ENCODE measurements at places on chromosomes 2 and 18.
A peak's percentile ranks its signal among the peaks of the same experiment; 100 is the strongest.

GRCh38 chr18:54392543-54393023 lies 34.9 kb downstream of the C18orf54 start:
- no peak overlapping the region for H3K27ac ChIP-seq
- H3K36me3 ChIP-seq, result no peaks in the 10 kb centered on the region
- no peak overlapping the region for H3K4me3 ChIP-seq
- no peaks in the 10 kb centered on the region for H3K27me3 ChIP-seq
- DNase-seq, result no peak

- peaks cover 17% of the 10 kb centered on the region for H3K4me1 ChIP-seq
- H3K27ac ChIP-seq, result no peak overlapping the region
- no peaks in the 10 kb centered on the region for H3K27me3 ChIP-seq
- H3K4me3 ChIP-seq, result no peak overlapping the region
- no peaks in the 10 kb centered on the region for H3K36me3 ChIP-seq
Observed at GRCh38 chr18:35578936-35579335, 2.6 kb upstream of the GALNT1 start.

DNA sequence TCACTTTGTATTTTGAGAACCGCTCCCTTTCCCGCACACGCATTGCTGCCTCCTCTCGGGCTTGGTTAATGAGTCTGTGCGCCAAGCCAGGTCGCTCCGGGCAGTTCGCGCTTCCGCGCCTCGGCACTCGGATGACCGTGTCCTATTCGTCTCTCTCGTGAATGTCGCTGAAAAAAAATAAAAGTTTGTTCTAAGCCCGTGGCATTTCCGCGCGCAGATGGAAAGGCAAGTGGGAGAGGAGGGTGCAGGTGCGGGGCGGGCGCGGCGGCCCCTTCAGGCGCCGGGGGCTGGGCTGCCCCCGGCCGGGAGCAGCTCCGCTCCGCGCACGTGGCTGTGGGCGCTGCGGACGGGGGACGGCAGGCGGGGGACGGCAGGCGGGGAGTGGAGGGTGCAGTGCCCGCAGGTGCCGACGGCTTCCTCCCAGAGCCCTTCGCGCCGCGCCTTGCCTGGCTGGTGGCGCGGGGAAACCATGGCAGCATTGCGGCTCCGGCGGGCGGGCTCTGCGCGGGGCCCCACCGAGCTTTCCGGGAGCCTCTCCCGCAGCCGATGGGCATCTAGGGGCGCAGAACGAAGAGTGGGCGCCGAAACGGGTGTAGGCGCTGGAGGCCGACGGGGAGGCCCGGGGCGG lies 159.6 kb upstream of the SIX2 start:
- H3K4me1 ChIP-seq, result no peaks in the 10 kb centered on the region
- no peak overlapping the region for H3K27ac ChIP-seq
- H3K27me3 ChIP-seq, result peaks cover 36% of the 10 kb centered on the region
- H3K4me3 ChIP-seq, result peak overlapping the region; percentile 44

DNA sequence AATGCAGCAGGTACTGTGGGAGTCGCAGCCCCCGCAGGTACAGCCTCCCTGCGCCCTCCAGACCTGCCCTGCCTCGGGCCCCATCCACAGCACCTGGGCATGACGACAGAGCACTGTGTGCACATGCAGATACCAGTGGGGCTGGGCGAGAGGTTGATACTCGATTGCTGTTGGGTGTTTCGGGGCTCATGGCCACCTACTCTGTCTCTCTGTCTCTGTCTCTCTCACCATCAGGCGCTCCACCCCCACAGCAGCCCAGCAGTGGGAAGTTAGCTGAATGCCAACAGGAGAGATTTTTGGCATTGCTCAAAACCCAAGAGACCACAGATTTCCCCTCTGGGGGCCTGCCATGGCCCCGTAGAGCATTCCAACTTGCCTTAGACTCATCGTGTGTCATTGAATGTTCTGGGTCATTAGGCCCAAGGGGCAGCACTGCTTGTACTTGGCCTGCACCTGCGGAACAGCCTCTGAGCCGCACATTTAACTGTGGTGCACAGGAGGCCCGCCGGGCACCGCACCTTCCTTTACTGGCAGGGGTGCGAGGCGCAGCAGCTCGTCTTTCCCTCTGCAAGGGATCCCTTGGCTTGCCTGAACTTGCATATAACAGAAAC lies 18.8 kb downstream of the KCNIP3 start:
- no peaks in the 10 kb centered on the region for H3K27me3 ChIP-seq
- no peak for DNase-seq
- H3K27ac ChIP-seq, result no peak overlapping the region
- H3K4me3 ChIP-seq, result no peak overlapping the region

- no peak overlapping the region for H3K27ac ChIP-seq
- H3K36me3 ChIP-seq, result no peaks in the 10 kb centered on the region
Observed at GRCh38 chr2:148044322-148044721, 23.4 kb downstream of the MBD5 start.

DNA sequence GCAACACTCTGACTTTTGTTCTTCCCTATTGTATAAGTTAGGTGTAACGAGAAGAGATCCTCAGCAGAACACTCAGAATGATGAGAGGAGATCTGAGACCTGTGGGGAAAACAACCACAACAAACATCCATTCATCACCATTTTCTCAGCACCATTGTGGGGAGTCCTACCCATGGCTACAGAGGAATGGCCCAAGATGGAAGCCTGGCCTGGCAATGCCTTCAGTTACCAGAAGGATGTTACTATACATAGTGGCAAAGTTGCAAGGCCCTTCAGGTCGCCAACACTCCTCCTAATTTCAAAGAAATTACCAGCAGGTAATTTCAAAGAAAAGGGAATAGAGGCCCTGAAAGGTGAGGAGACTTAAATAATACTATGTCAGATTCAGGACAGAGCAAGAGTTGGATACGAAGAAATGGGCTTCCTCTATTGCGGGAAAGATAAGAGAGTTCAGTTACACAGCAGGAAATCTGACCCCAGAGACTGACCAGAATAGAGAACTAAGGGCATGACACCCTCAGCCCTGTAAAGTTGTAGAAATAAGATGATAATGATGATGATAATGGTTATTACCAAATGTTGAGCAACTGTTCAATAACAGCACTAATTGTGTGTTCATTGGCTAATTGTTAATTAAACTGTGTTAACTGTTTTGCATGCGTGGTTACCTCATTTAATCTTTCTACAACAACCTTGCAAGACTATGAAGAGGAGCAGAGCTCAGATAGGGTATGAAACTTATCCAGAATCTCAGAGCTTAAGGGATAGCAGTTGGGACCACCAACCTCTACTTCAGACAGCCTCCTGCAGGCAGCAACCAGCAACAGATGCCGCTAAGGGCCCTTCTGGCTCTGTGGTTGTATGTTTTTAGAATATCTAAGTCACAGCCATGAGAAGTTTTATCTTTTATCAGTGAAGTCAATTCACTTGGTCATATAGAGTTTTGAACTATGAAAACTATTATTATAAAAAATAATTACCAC lies 37.5 kb downstream of the DHRS9 start:
- no peaks in the 10 kb centered on the region for H3K27me3 ChIP-seq
- no peaks in the 10 kb centered on the region for H3K4me1 ChIP-seq
- H3K27ac ChIP-seq, result no peak overlapping the region
- no peaks in the 10 kb centered on the region for H3K36me3 ChIP-seq
- DNase-seq, result no peak
- H3K4me3 ChIP-seq, result no peak overlapping the region

GRCh38 chr2:232368311-232368731 lies 10.2 kb upstream of the ALPP start:
- H3K36me3 ChIP-seq, result no peaks in the 10 kb centered on the region
- H3K27ac ChIP-seq, result no peak overlapping the region
- H3K4me1 ChIP-seq, result no peaks in the 10 kb centered on the region
- DNase-seq, result peak; percentile 53
- peaks cover 4% of the 10 kb centered on the region for H3K27me3 ChIP-seq
- no peak overlapping the region for H3K4me3 ChIP-seq

DNA sequence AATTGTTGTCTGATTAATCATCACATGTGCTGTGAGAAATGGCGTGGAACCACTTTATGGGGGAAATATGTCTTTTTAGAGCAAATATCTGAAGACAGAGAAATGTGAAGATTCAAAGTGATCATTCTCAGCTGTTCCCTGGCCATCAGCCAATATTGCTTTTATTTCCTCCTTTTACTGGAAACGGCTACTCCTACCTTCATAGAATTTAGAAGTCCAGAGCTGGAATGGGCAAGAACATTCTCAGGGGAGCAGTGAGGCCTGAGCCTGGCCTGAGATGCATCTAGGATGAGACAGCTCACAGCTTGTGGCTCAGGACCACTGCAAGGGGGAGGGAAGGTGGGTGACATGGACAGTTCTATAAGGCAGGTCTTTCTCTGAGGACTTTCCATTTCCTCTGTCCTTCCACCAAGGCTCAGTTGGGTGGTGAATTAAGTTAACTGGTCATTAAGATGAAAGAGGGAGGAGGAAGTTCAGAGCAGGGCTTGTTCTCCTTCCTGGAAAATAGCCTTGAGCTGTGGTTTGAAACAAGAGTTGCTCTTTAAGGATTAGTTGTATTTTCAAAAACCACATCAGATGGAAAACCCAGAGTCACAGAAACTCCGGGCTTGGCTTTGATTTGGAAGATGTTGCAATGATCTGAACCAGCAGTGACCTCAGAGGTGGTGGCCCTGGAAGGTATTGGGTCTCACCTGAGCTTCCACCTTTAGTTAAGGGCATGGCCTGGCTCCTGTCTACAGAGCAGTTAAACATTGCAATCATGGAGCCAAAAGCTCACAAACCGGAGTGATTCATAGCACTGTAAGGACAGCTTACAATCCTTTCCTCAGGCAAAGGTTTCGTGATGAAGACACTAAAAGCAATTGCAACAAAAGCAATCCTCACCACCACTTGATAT lies 144.3 kb downstream of the VAPA start:
- H3K27ac ChIP-seq, result peak overlapping the region; percentile 45
- no peak for DNase-seq
- no peaks in the 10 kb centered on the region for H3K4me1 ChIP-seq

DNA sequence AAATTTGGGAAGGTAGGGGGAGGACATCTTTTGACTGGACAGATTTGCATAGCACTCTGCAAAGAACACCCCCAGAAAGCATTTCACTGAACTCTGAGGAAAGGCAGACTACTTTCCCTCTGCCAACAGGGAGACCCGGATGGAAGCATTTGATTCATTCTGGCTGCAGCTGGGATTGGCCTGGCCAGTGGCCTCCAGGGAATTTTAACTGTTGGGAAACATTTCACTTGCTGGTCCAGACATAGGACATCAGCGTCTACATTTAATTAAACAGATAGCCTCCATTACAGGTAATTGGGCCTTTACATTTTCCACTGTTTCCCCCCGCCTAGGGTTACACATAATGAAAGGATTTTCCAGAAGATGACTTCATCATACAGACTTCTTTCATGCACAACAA lies 92.8 kb downstream of the MARCHF4 start:
- no peaks in the 10 kb centered on the region for H3K4me1 ChIP-seq
- DNase-seq, result no peak
- H3K27ac ChIP-seq, result peak overlapping the region; percentile 7
- no peaks in the 10 kb centered on the region for H3K27me3 ChIP-seq

DNA sequence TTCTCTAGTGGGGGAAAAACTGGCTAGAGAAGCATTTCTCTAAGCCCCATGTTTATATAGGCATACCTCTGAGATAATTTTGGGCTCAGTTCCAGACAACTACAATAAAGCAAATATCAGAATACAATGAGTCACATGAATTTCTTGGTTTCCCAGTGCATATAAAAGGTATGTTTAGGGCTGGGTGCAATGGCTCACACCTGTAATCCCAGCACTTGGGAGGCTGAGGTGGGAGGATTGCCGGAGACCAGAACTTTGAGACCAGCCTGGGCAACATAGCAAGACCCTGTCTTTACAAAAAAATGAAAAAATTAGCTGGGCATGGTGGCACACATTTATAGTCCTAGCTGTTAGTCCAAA lies 22.2 kb downstream of the TSN start:
- H3K27me3 ChIP-seq, result no peaks in the 10 kb centered on the region
- no peak overlapping the region for H3K27ac ChIP-seq
- no peaks in the 10 kb centered on the region for H3K4me1 ChIP-seq

- H3K4me1 ChIP-seq, result no peaks in the 10 kb centered on the region
- H3K27me3 ChIP-seq, result no peaks in the 10 kb centered on the region
- no peak overlapping the region for H3K27ac ChIP-seq
- DNase-seq, result no peak
- H3K4me3 ChIP-seq, result no peak overlapping the region
Observed at GRCh38 chr2:65364986-65365733, 67.2 kb downstream of the SPRED2 start.

DNA sequence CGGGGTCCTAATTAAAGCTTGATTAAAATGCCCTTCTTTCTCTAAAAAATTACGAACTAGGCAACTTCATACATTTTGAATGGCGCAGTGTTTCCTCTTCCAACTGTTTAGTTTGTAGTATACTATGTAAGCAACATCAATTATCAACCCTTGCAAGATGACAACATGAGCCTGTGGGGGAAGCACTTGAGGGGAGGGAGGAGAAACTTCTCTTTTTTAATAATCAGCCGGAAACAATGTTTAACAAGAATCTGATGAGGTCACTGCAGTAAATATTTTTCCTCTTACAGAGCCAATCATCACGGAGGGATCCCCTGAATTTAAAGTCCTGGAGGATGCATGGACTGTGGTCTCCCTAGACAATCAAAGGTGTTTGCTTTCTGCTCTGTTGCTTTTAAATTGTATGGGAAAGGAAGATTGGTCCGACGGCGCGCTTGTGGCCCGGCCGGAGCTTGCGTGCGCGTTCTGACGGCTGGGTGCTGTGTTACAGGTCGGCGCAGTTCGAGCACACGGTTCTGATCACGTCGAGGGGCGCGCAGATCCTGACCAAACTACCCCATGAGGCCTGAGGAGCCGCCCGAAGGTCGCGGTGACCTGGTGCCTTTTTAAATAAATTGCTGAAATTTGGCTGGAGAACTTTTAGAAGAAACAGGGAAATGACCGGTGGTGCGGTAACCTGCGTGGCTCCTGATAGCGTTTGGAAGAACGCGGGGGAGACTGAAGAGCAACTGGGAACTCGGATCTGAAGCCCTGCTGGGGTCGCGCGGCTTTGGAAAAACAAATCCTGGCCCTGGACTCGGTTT lies 5.3 kb upstream of the DLX1 start:
- H3K4me3 ChIP-seq, result no peak overlapping the region
- no peak overlapping the region for H3K27ac ChIP-seq
- H3K4me1 ChIP-seq, result peaks cover 11% of the 10 kb centered on the region
- no peaks in the 10 kb centered on the region for H3K36me3 ChIP-seq
- peaks cover 43% of the 10 kb centered on the region for H3K27me3 ChIP-seq
- no peak for DNase-seq

Measured in sigmoid colon (tissue), 7 donors.